ENCODE measurements at places on chromosomes 2 and 18. TPM values are rescaled to one million over a fixed set of nuclear protein-coding genes. Genes with fewer than 3 reads are reported as not detected.
A peak's percentile ranks its signal among the peaks of the same experiment; 100 is the strongest.

ST6GAL2 gene
- not detected for total RNA-seq

HRH4 gene
- not detected for total RNA-seq

LRATD1 gene
- total RNA-seq: not detected

TFCP2L1 gene
- total RNA-seq: not detected

CNDP1 gene
- total RNA-seq: not detected

DNA sequence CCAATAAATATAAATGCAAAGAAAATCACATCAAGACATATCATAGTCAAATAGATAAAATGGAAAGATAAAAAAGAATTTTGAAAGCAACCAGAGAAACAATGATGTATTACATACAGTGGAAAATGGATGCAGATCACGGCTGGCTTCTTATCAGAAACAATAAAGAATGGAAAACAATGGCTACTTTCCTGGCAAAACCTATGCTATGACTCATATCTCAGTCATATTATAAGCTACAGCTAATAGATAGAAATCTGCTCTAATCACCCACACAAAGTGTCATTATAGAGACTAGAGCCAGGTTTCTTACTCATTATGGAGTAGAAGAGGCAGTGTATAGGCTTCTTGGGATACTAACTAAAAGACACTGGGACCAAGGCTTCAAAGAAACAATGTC, 93.5 kb upstream of the TACR1 start:
- H3K4me3 ChIP-seq: no peak overlapping the region
- H3K27ac ChIP-seq: no peak overlapping the region
- H3K27me3 ChIP-seq: no peaks in the 10 kb centered on the region
- H3K4me1 ChIP-seq: peaks cover 16% of the 10 kb centered on the region

- H3K4me1 ChIP-seq: peaks cover 16% of the 10 kb centered on the region
- no peak for DNase-seq
- no peaks in the 10 kb centered on the region for H3K27me3 ChIP-seq
These were observed 52.4 kb downstream of the PMS1 start for GRCh38 chr2:189836644-189837043.

GRCh38 chr18:9737006-9737405, 28.9 kb downstream of the RAB31 start:
- no peaks in the 10 kb centered on the region for H3K27me3 ChIP-seq
- no peak for DNase-seq
- no peak overlapping the region for H3K27ac ChIP-seq
- H3K36me3 ChIP-seq: peaks cover 31% of the 10 kb centered on the region
- no peak overlapping the region for H3K4me3 ChIP-seq

GRCh38 chr2:242075168-242075567, 205.6 kb downstream of the RTP5 start:
- H3K4me3 ChIP-seq: no peak overlapping the region
- DNase-seq: peak; percentile 72
- H3K36me3 ChIP-seq: no peaks in the 10 kb centered on the region
- H3K4me1 ChIP-seq: peaks cover 33% of the 10 kb centered on the region
- peak overlapping the region; percentile 66 for H3K27ac ChIP-seq

DNA sequence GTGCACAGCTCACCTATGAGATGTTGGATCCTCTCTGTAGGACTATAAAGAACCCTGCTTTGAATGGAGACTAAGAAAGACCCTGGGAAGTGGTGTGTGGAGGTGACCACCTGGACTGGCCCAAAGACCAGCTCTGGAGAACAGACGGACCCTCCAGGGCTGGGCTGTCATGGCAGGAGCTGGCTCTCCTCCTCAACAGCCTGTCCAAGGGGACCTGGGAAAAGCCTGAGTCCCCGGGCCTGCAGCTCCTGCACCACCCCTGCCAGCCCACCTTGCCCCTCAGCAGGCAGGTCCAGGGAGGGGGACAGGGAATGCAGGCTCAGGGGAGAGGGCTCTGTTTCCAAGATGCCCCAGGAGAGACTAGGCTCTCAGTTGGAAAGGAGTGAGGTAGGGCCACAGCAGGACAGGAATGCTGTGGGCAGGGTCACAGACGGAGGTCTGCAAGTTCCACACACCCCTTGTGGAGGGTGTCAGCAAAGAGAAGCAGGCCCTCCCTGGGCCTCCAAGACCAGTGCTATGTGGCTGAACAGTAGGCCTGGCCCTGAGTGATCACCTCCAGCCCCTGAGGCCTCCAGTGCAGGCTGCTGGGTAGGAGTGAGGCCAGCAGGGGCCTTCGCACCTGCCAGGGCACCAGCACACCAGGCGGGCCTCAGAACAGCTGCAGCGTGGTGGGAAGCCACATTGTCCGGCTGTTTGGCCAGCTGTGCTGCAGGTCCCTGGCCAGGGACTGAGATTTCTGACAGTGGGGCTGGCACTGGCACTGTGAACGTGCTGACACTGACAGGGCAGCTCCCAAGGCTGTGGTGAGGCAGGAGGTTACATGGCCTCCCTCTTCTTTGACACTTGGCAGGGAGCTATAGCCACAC, 86.4 kb upstream of the OTOS start:
- peaks cover 5% of the 10 kb centered on the region for H3K4me1 ChIP-seq
- H3K27ac ChIP-seq: no peak overlapping the region
- DNase-seq: peak; percentile 38
- no peaks in the 10 kb centered on the region for H3K36me3 ChIP-seq
- no peak overlapping the region for H3K4me3 ChIP-seq

DNA sequence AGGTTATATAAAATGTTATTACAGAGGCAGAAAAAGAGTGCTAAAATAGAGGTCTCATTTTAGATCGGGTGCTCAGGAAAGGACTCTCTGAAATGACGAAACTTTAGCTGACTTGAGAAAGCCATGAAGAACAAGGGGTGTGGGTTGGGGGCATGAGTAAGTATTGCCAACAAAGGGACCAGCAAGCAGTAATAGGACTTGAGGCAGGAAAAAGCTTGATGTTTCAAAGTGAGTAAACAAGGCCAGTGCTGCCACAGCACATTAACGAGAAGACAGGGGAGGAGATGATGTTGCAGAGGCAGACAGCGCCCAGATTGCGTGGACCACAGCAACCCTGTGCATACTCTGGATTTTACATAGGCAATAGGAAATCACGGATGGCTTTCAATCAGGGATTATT, 318.8 kb downstream of the ZEB2 start:
- no peaks in the 10 kb centered on the region for H3K27me3 ChIP-seq
- no peaks in the 10 kb centered on the region for H3K36me3 ChIP-seq
- H3K27ac ChIP-seq: no peak overlapping the region
- no peak for DNase-seq

- no peak overlapping the region for H3K4me3 ChIP-seq
- no peak overlapping the region for H3K27ac ChIP-seq
- peaks cover 14% of the 10 kb centered on the region for H3K27me3 ChIP-seq
- no peaks in the 10 kb centered on the region for H3K4me1 ChIP-seq
- no peak for DNase-seq
These were observed 55.6 kb downstream of the TGFA start for GRCh38 chr2:70498054-70498453.

GRCh38 chr2:39469807-39470206, 32.7 kb upstream of the MAP4K3 start:
- no peak overlapping the region for H3K4me3 ChIP-seq
- peaks cover 30% of the 10 kb centered on the region for H3K4me1 ChIP-seq
- no peaks in the 10 kb centered on the region for H3K27me3 ChIP-seq
- no peaks in the 10 kb centered on the region for H3K36me3 ChIP-seq
- no peak for DNase-seq
- H3K27ac ChIP-seq: no peak overlapping the region

- H3K27ac ChIP-seq: no peak overlapping the region
- no peaks in the 10 kb centered on the region for H3K27me3 ChIP-seq
- no peak for DNase-seq
- H3K4me3 ChIP-seq: no peak overlapping the region
- H3K36me3 ChIP-seq: no peaks in the 10 kb centered on the region
These were observed 307.0 kb upstream of the CWC22 start for GRCh38 chr2:180314086-180314485.

DNA sequence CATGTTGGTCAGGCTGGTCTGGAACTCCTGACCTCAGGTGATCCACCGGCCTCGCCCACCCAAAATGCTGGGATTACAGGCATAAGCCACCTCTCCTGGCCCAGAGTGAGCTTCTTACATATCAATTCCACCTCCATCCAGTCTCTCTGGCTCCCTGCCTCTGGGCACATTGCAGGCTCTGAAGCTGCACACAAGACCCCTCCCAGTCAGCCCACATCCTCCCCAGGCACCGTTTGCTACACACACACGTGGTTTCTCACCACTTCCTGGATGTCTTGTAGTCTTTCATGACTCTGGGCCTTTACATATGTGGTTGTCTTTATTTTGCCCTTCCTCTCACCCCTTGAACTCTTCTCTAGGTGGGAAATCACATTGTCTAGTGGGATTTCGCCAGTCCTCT, 64.0 kb upstream of the CABLES1 start:
- H3K27ac ChIP-seq: no peak overlapping the region
- no peak overlapping the region for H3K4me3 ChIP-seq
- no peak for DNase-seq
- H3K36me3 ChIP-seq: no peaks in the 10 kb centered on the region
- H3K4me1 ChIP-seq: no peaks in the 10 kb centered on the region

GRCh38 chr2:84855731-84856130, 25.2 kb downstream of the TRABD2A start:
- no peak for DNase-seq
- H3K36me3 ChIP-seq: no peaks in the 10 kb centered on the region
- no peak overlapping the region for H3K27ac ChIP-seq
- no peaks in the 10 kb centered on the region for H3K27me3 ChIP-seq
- H3K4me3 ChIP-seq: no peak overlapping the region

- DNase-seq: no peak
- no peak overlapping the region for H3K4me3 ChIP-seq
- H3K36me3 ChIP-seq: peaks cover 86% of the 10 kb centered on the region
- H3K4me1 ChIP-seq: peaks cover 13% of the 10 kb centered on the region
- no peak overlapping the region for H3K27ac ChIP-seq
These were observed 16.7 kb downstream of the CTIF start for GRCh38 chr18:48555465-48555995.

DNA sequence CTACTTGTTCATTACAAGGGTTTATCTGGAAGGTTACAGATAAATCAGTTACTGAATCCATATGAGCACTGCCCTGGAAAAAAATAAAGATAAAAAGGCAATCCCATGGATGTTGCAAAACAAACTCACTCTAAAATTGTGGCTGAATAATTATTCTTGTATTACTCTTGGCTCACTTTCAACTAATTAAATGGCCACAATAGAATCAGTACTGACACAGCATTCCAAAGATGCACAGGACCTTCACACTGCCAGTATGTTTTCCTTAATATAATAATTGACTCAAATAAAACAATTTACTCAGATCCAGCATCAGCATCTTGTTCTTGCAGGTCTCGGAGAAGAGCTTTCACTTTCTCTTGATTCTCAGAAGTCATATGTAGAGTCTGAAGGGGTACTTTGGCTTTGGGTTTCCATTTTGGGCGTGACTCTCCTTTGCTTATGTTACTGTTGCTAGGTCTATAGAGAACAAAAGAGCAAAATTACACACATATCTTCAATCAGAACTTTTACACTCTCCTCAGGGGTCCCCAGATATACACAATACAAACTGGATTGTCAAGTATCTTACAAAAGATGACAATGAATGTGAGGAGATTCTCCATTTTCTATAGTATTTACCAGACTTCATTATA, 12.6 kb downstream of the DHX57 start:
- DNase-seq: no peak
- no peak overlapping the region for H3K4me3 ChIP-seq
- no peak overlapping the region for H3K27ac ChIP-seq
- peaks cover 54% of the 10 kb centered on the region for H3K36me3 ChIP-seq
- no peaks in the 10 kb centered on the region for H3K4me1 ChIP-seq

GRCh38 chr2:13651684-13652131, 935.0 kb downstream of the TRIB2 start:
- no peak for DNase-seq
- H3K27ac ChIP-seq: no peak overlapping the region
- no peaks in the 10 kb centered on the region for H3K27me3 ChIP-seq
- no peak overlapping the region for H3K4me3 ChIP-seq
- peaks cover 4% of the 10 kb centered on the region for H3K4me1 ChIP-seq
